CD8-positive, alpha-beta memory T cell (primary cell): ENCODE measurements at places on chromosomes 2 and 18.

- DNase-seq: no peak
These were observed 395.8 kb downstream of the LNPK start for GRCh38 chr2:175606010-175606841.

GRCh38 chr2:240817496-240818292 lies 2.3 kb downstream of the KIF1A start:
- DNase-seq: no peak

DNA sequence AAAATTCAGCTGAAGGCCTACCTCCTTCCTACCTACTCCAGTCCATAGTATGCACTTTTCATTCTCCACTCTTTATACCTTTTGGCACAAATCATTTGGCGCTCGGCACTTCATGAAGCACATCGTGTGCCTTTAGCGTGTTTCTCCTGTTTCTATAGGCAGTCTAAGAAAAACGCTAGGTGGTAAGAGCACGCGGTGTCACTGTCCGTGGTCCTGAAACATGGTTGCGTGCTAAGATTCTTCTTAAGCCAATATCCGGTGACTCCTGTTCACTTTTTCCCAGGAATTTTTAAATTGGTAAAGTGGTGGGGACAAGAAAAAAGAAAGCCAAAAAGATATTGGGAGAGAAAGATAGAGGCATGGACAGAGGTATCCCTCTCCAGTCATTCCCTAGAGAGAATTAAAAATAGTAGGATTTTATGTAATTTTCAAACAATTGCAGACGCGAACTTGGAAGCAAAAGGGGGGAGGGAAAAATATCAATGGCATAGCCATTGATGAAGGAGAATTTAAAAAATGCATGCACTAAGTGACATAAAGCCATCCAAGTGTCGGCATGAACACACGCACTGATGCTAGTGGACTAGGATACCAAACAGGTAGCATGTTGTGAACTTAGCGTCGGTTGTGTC lies 1.4 kb upstream of the CTNNA2 start:
- no peak for DNase-seq

DNA sequence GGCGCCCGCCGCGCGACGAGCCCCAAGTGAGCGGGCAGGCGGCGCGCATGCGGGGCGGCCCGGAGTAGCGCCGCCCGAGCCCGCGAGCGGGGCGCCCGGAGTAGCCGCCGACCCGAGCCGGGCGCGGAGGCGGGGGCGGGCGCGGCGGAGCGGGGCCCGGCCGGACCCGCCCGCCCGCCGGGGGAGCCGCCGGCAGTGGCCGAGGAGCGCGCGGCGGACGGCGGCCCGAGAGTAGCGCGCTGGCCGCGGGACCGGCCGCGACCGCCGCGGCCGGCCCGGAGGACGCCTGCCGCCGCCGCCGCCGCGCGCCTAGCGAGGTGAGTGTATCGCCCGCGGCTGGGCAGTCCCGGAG lies at the start of gene GALNT1:
TSS of gene GALNT1 (plus strand) at position 195 of the 352 bp plus-strand sequence. CDS start 72,923 bp downstream, outside the sequence.
- no peak for DNase-seq

DNA sequence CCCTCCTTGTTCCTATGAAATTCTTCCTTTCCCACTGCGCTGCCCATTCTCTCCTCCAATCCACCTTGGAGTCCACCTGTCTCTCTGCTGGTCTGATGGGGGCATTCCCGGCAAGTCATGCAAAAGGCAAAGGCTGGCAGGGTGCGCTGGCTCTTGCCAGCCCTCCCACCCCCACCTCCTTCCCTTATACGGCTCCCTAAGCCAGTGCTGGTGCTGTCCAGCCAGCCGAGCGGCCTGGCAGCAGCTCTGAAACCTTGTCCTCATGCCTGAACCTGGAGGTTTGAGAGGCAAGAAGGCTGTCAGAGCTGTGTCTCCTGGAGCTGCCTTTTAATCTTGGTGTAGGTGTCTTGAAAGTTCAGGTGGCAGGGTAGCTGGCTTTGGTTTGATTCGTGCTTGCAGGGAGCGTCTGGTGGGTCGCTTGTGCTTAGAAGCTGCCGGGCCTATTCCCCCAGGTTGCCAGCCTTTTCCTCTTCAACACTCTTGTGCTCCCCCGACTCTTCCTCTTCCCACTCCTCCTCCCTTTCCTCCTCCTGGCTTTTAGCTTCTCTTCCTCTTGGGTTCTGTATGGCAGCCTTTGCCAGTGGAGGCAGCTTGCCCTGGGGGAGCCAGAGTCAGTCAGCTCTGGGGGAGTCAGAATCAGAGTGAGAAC lies 748 bp downstream of the LIPG start:
- DNase-seq: no peak

DNA sequence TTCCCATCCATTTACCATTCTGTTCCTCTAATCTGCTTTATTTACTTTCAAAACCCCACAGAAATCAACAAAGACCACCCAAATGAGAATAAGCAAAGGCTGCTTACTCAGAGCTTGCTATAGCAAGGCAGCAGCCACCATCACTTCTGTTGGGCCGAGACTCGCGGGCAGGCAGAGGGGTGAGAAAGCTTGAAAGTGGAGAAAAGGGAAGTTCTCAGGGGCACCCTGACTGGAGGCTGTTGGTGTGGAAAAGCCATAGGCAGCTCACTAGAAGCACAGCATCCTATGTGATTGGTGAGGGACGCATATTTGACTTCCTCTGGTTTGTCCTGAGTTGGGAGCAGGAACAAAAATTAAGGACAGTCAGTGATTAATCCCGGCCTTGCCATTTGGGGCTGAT lies 269.7 kb upstream of the THSD7B start:
- DNase-seq: no peak

DNA sequence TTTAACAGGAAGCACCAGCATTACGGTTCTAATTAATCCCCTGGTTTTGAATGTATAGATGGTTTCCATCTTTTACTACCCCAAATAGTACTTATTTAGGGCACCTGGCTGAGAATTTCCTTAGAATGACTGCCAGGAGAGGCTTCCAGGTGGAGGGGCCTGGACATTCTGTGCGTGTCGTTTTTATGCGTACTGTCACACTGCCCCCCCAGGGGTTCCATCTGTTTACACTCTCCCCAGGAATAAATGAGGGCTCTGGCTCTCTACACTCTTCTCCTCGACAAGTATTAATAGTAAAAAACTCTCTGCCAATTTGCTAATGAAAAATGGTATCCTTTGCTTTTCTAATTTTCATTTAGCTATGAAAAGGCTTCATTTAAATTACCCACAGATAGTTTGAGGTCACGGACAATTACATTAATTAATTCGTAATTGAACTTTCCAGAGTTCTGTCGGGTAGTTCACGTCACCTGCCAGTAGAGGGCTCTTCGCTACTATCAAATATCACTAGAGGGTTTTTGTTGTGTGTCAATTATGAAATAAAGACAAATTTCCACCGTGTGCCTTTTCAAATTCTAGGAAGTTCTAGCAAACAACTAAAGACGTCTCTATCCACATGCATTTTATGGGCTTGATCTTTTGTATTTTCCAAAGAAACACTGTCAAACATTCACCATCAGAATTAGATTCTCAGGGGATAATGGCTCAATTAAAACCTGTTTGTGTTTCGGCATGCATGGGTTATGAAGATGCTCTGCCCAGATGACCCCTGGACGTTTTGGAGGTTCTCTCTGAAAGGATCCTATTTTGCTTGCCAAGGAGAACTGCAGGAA lies 88.8 kb upstream of the ASB18 start:
- DNase-seq: no peak

GRCh38 chr2:213995400-213996105 lies 415.3 kb upstream of the VWC2L start:
- no peak for DNase-seq
